CD4-positive, alpha-beta T cell treated with Interleukin-12 subunit alpha and Interleukin-12 subunit beta, for 1 hour (primary cell): ENCODE measurements at places on chromosomes 5 and 9.

DNA sequence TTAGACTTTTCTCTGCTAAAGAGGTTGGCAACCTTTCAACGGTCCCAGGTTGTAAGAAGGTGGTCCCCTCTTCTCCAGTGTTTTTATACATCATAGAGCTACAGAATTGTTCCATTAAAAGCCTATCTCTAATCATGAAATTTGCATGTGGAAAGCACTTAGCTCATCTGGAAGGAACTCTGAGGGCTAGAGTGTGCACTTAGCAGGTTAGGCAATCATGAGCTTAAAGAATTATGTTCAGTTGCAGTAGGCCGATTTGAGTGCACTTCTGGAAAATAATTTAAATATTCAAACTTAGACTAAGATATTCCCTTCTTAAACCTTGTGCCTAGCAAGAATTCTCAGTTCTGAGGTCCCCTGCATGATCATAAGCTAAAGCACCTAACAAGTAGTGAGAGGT is 468.7 kb downstream of the SPATA31D1 start:
- DNase-seq: no peak

GRCh38 chr5:149030392-149030791 is 32.5 kb downstream of the SH3TC2 start:
- DNase-seq: no peak

DNA sequence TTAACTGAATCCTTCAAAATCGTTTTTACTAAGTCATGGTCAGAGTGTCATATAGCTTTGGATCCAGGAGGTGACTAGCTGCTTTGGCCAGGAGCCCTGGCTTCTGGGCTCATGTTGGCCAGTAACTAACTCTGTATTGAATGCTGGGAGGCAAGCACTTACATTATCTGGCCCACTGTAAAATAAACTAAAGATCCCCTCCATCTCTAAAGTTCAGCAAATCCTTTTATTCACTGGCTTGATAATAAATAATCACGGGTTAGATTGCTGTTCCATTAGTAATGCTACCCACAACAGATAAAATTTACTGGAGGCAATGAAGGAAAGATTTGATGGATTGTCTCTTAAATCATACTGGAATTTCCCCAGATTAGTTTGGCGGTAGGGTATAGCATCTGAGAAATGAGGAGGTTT is 382.2 kb upstream of the TLE4 start:
- no peak for DNase-seq

DNA sequence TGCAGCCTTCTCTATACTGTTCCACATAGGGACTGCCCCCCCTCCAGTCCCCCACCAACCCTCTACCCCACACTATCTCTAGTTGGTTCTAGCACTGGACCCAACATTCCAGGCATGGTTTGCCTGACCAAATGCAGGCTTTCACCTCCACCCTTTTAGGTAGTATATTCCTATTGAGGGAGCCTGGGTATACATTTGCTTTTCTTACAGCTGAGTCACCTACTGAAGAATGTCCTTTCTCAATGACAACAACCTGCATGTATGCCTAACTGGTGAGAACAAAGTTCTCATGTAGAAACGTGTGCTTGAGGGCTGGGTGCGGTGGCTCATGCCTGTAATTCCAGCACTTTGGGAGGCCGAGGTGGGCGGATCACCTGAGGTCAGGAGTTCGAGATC is 8.2 kb downstream of the TNIP1 start:
- DNase-seq: no peak

DNA sequence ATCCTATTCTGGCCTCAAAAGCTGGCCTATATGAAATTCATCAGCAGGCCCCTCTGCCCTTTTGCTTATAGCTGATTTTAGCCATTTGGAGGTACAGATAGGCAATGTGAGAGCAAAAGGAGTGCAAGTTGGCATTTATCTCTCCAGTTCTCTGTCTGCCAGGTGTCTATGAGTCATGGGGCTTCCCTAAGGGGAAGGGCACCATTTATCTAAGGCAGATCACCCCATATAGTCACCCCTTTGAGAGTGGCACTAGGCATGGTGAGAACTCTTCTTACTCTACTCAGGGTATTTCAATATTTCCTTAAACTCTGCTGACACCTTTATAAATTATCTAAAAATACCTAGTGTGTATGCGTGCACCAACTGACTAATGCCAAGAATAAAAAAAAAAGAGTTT is 314.7 kb upstream of the CDH6 start:
- no peak for DNase-seq

DNA sequence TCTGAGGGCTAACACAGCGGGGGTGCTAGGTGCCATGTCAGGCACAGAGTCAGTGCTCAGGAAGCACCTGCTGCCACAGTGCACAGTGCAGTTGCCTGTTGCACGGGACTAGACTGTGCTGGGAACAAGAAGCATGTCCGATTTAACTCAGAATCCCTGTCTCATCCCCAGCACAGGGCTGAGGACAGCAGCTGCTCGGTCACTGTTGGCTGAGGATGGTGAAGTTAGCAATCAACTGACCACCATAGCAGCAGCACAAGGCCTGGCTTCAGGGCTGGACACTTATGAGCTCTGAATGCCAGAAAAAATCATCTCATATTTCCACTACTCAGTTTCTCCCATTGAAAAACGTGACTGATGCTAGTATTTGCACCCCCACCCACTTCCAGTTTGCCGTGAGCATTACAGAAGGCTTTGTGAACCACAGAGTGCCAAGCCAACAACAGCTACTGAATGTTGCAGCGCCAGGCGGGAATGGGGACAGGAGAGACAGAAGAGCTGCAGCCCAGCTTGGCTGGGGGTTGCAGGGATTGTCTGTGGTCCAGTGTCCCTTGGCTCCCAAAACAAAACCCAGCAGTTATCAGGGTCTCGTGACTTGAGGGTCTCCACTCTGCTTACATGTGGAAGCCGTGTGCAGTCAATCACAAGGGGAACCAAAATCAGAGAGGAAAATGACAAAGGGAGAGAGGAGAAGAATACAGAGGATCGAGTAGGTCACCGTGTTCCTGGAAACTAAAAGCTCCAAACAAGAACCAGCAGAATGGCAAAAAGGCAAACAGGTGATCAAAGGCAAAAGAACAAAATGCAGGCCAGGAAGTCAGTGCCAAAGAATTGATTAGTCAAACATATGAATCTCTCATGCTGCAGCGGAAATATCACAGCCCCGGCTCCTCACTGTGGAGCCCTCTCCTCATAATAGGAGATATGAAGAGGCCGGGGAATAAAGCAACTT is 155.6 kb downstream of the CRB2 start:
- DNase-seq: no peak

DNA sequence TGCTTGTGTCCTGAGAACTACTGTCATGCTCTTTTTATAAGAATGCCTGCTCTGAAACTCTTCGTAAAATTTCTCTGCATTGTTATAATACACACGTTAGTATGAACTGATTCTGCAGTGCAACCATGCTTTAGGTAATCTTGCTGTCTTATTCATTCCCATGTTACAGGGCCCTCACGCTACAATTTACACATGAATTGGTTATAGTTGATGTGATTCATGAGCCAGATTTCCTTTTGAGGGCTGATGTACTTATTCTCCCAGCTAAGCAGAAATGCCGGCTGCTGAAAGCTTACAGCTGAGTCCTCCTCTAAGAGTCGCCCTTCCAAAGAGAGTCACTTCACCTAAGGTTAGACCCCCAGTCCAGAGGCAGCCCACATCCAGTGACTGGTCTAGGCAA is 233.5 kb upstream of the PCSK5 start:
- no peak for DNase-seq

GRCh38 chr5:59487772-59488729 is 405.5 kb downstream of the PDE4D start:
- DNase-seq: no peak

- no peak for DNase-seq
Measured at GRCh38 chr9:5375091-5375490, 35.4 kb upstream of the RLN1 start.

DNA sequence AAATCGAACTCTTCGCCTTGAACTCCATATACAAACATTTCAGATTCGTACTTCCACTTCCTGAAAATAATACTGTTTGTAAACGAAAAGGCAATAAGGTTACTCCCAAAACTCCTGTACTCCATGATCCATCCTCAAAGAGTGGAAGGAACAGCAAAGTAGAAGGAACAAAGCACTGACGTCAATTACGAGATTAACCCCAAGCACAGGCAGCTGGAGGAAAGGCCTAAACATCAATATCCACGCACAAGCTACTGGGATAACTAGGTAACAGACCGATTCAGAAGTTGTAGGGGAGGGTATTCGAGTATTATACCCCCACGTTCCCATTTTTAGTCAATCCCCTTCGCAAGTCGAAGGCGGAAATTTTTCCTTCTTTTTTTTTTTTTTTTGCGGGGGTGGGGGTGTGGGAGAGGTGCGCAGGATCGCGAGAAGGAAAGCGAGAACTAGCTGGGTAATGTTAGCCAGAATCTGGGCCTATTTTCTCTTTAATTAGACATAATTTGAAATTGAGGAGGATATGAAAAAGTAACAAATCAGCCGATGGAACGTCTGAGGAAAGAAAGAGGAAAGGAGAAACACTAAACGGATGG is 909 bp downstream of the AFF4 start:
- peak; percentile 26 for DNase-seq

DNA sequence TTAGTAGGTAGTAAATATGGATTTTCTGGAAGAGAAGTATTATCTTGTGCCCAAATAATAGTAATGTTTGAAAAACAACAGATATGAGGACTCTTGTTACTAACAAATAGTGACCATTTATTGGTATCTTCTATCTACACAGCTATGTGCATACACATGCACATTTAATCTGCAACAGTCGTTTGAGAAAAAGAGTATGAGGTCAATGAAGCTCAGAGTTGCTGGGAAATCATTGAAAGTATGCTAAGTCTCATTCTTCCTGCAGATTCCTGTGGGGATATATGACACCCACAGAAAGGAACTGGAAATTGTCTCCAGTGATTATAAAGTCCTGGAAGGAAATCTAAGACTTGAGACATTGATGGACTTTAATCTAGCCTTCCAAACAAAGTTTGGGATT is 40.1 kb upstream of the RNF180 start:
- no peak for DNase-seq

DNA sequence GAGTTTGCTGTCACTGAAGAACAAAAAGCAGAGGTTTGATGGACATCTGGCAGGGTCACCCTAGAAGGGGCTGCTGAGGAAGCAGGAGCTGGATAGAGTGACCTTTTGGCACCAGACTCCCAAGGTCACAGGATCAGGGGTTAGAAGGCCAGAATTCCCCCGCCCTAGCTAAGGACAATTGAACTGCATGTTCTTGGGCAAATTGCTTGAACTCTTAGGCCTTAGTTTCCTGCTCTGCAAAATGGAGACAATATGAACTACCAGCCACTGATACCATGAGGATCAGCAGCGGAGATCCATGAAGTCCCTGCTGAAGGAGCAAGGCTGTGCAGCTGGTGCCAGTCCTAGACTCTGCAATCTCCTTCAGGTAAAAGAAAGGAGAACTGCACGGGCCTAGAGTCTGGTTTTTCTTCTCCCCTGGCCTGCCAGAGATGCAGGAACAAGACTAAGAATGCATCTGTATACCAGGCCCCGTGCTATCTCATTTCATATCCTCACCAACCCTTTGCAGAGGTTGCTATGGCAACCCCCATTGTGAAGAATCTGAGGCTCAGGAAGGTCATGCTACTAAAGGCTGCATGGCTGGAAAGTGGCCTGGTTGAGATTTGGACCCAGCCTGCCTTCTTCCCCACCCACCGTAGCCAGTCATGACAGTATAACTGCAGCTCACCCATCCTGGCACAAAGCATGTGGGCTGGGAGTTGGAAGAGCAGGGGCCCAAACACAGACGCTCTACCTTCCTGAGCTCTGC is 33.7 kb downstream of the CAMK2A start:
- no peak for DNase-seq

DNA sequence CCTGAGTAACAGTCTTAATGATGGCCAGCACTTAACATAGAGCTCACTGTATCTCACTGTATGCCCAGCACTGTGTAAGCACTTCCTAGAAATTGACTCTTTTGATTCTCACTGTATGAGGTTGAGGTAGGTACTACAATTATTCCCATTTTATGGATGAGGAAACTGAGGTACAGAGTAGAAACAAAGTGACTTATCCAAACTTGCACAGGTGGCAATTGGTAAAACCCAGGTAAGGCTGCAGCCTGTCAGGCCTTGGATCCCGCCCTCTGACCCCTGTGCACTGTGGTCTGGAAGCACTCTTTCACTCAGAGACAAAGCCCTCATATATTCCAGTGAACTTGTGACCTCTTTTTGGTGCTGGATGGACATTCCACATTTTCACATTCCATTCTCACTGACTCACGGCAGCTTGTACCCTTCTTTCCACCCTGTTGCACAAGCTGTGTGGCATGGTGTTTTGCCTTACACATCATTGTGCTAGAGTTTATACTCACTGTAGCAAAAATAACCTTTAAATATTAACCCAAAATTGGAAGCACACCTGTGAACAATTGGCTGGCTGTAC is 21.7 kb downstream of the ANKRD55 start:
- DNase-seq: no peak

- DNase-seq: no peak
Measured at GRCh38 chr9:106864373-106865143, 1.6 kb downstream of the ZNF462 start.

DNA sequence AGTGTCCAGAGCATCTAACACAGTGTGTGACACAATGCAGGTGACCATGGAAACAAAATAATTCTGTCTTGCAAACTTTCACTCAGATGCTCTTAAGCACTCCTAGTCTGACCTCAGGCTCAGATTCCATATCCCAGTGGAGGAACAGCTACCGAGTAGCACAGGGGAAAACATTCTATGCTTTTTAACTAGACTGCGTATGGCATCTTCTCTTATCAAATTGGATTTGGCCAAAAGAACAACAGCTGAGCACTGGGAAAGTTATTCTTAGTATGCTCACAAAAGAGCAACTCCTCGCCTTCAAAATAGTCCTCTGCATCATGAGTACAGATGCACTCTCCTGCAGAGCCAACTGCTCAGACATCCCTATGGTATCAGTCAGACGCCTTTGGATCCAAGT is 528.2 kb upstream of the DAP start:
- no peak for DNase-seq

DNA sequence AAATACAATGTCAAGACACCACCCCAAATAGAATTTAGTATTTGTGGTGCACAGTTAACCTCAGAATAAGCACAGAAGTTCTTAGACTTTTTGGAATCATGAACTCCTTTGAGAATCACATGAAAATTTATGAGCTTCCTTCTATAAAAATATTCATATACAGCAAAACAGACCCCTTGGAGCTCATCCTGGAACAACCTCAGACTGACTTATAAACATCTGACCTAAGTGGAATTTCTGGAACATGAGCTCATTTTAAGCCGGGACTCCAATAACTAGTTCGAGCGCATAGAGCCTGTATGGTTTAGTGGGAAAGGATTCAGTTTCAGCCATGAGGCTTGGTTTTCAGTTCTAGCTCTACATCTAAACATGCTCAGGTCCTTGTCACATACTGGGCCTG is 192.3 kb downstream of the DEPDC1B start:
- DNase-seq: no peak
